Heart right ventricle (tissue), 16 donors: ENCODE measurements at places on chromosomes 3 and 15. TPM values are rescaled to one million over a fixed set of nuclear protein-coding genes. Genes with fewer than 3 reads are reported as not detected.

GRCh38 chr15:66128116-66128680 lies 125.4 kb downstream of the MEGF11 start:
- DNase-seq, result no peak

DNA sequence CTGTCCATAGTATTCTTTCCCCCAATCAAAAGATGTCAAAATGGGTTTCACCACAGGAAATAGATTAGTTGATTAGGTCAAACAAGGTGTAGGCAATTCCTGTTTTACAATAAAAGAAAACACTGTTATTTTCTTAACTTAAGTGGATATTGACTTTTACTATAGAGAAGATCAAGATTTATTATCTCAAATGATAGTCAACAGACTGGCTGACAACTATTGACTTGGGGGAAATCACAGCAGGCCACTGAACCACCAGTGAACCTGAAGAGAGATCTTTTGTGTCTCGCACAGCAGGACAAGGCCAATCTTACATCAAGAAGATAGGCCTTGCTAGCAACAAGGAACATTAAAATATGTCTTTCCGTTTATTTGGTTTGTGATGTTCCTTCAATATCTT lies 1187.6 kb downstream of the SI start:
- DNase-seq, result no peak

DNA sequence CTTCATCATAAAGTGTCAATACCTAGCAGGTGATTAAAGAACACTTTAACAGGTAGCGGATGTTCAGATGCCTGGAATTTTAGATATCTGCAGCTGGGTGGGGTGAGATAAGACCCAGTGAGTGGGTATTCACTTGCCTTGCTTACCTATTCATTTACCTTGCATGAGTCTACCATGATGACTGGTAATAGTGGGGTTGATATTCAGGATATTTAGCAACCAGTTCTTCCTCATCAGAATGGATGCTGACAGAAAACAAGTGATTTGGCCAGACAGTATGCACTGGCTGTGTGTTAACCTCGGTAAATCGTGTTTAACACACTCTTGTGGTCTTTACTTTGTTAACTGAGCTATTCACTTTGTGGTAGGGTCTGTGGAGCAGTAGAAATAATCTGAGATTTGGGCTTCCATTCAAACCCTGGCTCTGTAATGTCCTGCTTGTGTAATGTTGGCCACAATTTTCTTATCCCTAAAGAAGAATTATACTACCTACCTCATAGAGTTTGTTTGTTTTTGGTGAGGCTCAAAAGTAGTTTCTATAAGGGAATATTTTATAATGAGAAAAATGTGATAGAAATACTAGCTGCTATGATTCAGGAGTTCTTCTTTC lies 391.9 kb upstream of the TBL1XR1 start:
- no peak for DNase-seq

DNA sequence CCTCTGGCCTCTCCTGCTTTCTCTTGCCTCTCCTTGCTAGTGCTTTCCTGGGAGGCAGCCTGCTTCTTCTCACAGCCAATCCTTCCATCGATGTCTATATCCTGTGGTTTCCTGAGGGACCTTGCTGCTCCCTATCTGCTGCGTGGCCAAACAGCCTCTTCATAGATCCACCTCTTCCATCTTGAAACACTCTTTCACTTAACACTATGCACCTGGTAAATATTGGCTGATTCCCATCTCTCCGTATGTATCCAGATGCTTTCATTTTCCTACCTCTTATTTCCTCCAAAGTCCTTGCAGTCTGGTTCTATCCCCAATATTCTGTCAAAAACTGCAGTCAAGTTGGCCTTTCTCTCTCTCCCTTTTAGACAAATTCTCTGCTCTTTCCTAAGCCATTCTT lies 205.2 kb upstream of the CFAP20DC start:
- DNase-seq, result no peak

- DNase-seq, result no peak
Measured at GRCh38 chr3:177513815-177514610, 316.7 kb upstream of the TBL1XR1 start.

DNA sequence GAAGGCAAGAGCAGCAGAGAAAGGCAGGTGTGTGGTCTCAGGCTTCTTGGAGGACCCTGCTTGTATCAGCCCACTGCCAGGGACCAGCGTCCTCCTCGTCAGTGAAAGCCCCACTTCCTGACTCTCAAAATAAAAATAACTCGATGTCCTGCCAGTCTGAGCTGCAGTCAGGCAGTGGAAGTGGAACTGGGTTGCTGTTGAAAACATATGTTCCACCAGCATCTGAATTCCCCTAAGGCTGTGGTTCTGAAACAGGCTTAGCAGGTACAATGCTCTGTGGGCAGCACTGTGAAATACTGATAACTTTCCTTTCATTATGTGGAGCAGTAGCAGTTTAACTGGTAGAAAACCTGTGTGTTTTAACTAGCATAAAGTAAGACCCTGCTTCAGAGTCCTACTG lies 121.6 kb upstream of the EIF1B start:
- no peak for DNase-seq

GRCh38 chr3:7428206-7428718 lies 567.3 kb downstream of the GRM7 start:
- no peak for DNase-seq

DNA sequence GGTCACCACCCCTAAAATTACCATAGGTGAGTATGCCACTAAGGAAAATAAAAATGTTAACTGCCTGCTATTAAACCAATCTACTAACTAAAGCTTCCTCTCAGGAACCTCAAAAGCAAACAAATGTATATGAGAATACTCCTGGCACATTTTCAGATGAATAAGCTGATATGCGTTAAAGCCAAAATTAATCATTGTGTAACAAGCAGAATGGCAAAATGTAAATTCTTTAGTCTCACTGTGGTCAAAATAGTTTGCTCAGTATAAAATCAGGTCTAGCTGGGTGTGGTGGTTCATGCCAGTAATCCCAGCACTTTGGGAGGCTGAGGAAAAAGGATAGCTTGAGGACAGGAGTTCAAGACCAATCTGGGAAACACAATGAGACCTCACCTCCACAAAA lies 53.6 kb downstream of the SUMF1 start:
- DNase-seq, result no peak

Gene HGD
- total RNA-seq, result not detected

Gene LINGO1
- 1.6 TPM for total RNA-seq

Gene SCAANT1
- not detected for total RNA-seq

Gene AGTR1
- total RNA-seq, result 0.62 TPM

Gene TADA3
- total RNA-seq, result 43.8 TPM
